Ovary (tissue), 10 donors: ENCODE measurements at places on chromosomes 4 and X. TPM values are rescaled to one million over a fixed set of nuclear protein-coding genes. Genes with fewer than 3 reads are reported as not detected.
A peak's percentile ranks its signal among the peaks of the same experiment; 100 is the strongest.

- H3K27ac ChIP-seq, result no peak overlapping the region
- peak; percentile 24 for DNase-seq
- H3K4me1 ChIP-seq, result peaks cover 4% of the 10 kb centered on the region
- no peaks in the 10 kb centered on the region for H3K36me3 ChIP-seq
Observed at GRCh38 chrX:109350551-109350950, 131.3 kb downstream of the GUCY2F start.

GRCh38 chr4:139763672-139764071, 98.1 kb downstream of the MGST2 start:
- no peak overlapping the region for H3K4me3 ChIP-seq
- no peak overlapping the region for H3K27ac ChIP-seq
- DNase-seq, result no peak
- peaks cover 8% of the 10 kb centered on the region for H3K4me1 ChIP-seq
- H3K36me3 ChIP-seq, result no peaks in the 10 kb centered on the region

ZCCHC18 gene
- polyA plus RNA-seq, result 9.4 TPM

DNA sequence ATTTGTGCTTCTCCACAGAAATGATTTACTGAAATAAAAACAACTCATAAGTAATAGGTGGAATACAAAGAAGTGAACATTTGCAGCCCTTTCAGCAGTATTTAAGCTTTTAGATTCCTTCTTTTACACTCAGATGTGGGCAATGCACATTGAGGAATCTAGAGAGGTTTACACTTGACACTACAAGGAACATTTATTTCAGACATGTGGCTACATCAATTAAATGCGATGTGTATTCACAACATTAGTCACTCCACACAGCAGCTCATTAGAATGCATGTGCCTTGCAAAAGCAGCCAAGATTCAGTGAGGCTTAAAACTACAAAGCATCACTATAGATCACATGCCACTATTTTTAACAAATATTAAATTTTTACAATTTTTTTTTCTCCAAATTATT, 480.7 kb downstream of the INPP4B start:
- no peaks in the 10 kb centered on the region for H3K27me3 ChIP-seq
- DNase-seq, result no peak
- no peak overlapping the region for H3K27ac ChIP-seq
- H3K36me3 ChIP-seq, result no peaks in the 10 kb centered on the region
- no peak overlapping the region for H3K4me3 ChIP-seq
- H3K4me1 ChIP-seq, result no peaks in the 10 kb centered on the region

DNA sequence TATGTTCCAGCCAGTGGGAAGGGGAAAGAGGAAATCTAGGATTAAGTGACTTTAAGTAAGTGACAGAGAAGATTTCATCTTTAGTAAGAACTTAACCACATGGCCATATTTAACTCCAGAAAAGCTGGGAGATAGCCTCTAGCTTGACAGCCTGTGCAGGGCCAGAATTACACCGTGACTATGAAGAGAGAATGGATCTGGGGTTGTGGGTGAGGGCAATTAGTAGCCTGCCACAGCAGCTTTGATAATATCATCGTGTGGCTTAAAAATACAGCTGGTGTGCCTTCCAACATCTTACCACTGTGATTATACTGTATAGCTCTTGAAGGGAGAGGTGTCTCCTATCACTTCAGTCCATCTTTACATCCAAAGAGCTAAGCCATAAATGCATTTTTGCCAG, 57.6 kb upstream of the TBC1D9 start:
- H3K36me3 ChIP-seq, result no peaks in the 10 kb centered on the region
- peaks cover 8% of the 10 kb centered on the region for H3K4me1 ChIP-seq
- H3K27ac ChIP-seq, result no peak overlapping the region

- H3K4me3 ChIP-seq, result no peak overlapping the region
- H3K36me3 ChIP-seq, result no peaks in the 10 kb centered on the region
- DNase-seq, result no peak
- H3K27ac ChIP-seq, result no peak overlapping the region
- no peaks in the 10 kb centered on the region for H3K4me1 ChIP-seq
- no peaks in the 10 kb centered on the region for H3K27me3 ChIP-seq
Observed at GRCh38 chr4:114052227-114052626, 72.8 kb upstream of the ARSJ start.

DNA sequence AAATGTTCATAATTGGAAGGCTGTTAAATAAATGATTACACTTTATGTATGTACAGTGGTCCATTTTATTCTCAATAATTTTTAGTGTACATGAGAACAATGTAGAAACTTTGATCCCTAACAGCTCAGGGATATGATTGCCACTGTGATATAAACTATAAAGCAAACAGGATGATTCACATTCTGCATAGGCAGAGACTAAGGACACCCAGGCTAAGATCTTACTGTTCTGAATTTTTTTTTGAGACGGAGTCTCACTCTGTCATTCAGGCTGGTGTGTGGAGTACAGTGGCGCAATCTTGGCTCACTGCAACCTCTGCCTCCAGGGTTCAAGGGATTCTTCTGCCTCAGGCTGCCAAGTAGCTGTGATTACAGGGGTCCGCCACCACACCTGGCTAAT, 186.6 kb downstream of the PDGFC start:
- peaks cover 7% of the 10 kb centered on the region for H3K4me1 ChIP-seq
- no peaks in the 10 kb centered on the region for H3K27me3 ChIP-seq
- no peaks in the 10 kb centered on the region for H3K36me3 ChIP-seq
- no peak overlapping the region for H3K27ac ChIP-seq

GRCh38 chr4:88575186-88575585, 17.1 kb upstream of the HERC3 start:
- no peak overlapping the region for H3K27ac ChIP-seq
- H3K4me1 ChIP-seq, result no peaks in the 10 kb centered on the region
- H3K4me3 ChIP-seq, result no peak overlapping the region
- no peaks in the 10 kb centered on the region for H3K36me3 ChIP-seq
- no peaks in the 10 kb centered on the region for H3K27me3 ChIP-seq

NXF2 gene
- not detected for polyA plus RNA-seq

- H3K4me1 ChIP-seq, result no peaks in the 10 kb centered on the region
- no peak overlapping the region for H3K4me3 ChIP-seq
- no peaks in the 10 kb centered on the region for H3K27me3 ChIP-seq
- H3K36me3 ChIP-seq, result no peaks in the 10 kb centered on the region
Observed at GRCh38 chr4:13347517-13348125, 136.5 kb downstream of the RAB28 start.

DNA sequence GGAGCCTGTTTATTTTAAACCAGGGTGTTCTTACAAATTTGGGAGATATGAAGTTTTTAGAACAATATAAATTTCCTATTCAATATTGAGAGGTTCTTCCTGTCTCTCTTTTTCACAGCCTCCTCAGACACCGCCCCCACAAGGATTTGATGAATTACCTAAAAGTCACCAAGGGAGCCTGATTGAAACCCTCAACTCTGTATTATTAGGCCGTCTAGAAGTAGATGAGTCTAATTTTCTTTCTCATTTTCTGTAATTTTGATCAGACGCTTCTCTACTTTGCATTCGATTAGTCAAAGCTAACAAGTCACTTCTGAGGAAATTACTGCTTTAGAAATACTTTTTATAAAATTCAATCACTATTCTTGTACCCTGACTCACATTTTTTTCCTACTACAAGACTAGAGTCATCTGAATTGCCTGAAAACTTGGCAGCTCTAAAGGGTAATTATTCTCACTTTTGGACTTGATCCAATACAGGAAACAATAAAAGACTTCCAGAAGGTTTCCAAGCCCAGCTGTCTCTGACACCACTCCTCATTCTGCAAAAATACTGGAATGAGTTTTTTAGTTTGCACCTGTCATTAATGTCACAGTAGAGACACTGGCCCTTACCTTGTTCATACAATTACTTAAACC, 111.2 kb downstream of the ELOVL6 start:
- H3K4me3 ChIP-seq, result no peak overlapping the region
- H3K27me3 ChIP-seq, result no peaks in the 10 kb centered on the region
- H3K27ac ChIP-seq, result no peak overlapping the region
- H3K36me3 ChIP-seq, result no peaks in the 10 kb centered on the region
- H3K4me1 ChIP-seq, result peaks cover 3% of the 10 kb centered on the region

MID1 gene
- polyA plus RNA-seq, result 4.0 TPM

CXCL3 gene
- polyA plus RNA-seq, result 0.72 TPM

- no peaks in the 10 kb centered on the region for H3K27me3 ChIP-seq
- no peaks in the 10 kb centered on the region for H3K4me1 ChIP-seq
- no peak overlapping the region for H3K27ac ChIP-seq
- no peak overlapping the region for H3K4me3 ChIP-seq
- no peak for DNase-seq
Observed at GRCh38 chr4:168335621-168336020, 17.1 kb upstream of the DDX60 start.

DNA sequence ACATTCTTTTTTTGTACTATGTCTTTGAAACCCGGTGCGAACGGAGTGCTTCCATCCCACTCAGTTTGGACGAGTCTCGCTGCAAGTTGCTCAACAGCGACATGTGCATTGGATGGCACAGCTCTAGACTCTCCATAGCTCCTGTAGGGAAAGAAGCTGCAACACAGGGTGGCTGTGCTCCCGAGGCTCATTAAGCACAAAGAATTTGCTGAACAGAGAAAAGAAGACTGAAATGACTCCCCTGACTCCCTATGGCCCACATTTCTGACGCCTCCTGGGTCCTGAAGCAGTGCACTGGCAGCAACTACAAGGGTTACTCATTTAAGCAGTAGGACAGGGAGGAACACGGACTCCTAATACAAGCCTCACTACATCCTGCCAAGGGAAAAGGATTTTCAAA, 127.4 kb downstream of the SH3RF1 start:
- H3K27me3 ChIP-seq, result no peaks in the 10 kb centered on the region
- H3K36me3 ChIP-seq, result no peaks in the 10 kb centered on the region
- no peak for DNase-seq
- H3K4me1 ChIP-seq, result no peaks in the 10 kb centered on the region
- H3K27ac ChIP-seq, result no peak overlapping the region
- H3K4me3 ChIP-seq, result no peak overlapping the region

GRCh38 chrX:37686369-37686995, 891 bp downstream of the XK start:
- peak overlapping the region; percentile 35 for H3K4me3 ChIP-seq
- DNase-seq, result no peak
- H3K27me3 ChIP-seq, result no peaks in the 10 kb centered on the region
- H3K36me3 ChIP-seq, result no peaks in the 10 kb centered on the region
- no peaks in the 10 kb centered on the region for H3K4me1 ChIP-seq

GRCh38 chr4:6834867-6835266, 52.3 kb downstream of the KIAA0232 start:
- H3K27ac ChIP-seq, result no peak overlapping the region
- peaks cover 3% of the 10 kb centered on the region for H3K4me1 ChIP-seq
- H3K27me3 ChIP-seq, result no peaks in the 10 kb centered on the region
- no peak overlapping the region for H3K4me3 ChIP-seq
- H3K36me3 ChIP-seq, result no peaks in the 10 kb centered on the region
- DNase-seq, result no peak

GRCh38 chrX:43002526-43003203, 224.7 kb upstream of the PPP1R2C start:
- DNase-seq, result no peak
- H3K4me3 ChIP-seq, result no peak overlapping the region
- no peaks in the 10 kb centered on the region for H3K4me1 ChIP-seq
- no peaks in the 10 kb centered on the region for H3K27me3 ChIP-seq

DNA sequence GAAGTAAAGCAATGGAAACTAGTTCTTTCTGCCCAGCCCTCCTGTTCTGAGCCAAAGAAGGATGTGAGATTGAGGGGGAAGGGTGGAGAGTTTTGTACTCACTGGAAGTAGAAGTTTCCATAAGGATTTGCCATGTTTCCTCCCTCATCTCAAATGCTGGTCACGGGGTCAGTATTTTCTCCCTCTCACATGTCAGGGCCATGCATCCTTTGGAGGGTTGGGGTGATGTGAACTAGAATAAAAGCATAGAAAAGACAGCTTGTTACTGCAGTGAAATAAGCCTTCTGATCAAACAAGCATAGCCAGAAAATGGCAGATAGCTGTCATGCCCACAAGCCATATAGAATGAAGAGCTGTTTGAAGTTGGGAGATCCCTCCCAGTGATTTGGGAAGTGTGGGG, 79.7 kb downstream of the KIT start:
- no peak for DNase-seq
- H3K27me3 ChIP-seq, result no peaks in the 10 kb centered on the region
- H3K27ac ChIP-seq, result no peak overlapping the region
- no peak overlapping the region for H3K4me3 ChIP-seq
- no peaks in the 10 kb centered on the region for H3K36me3 ChIP-seq
